ENCODE measurements at places on chromosomes 16 and 17.

- DNase-seq, result no peak
Observed at GRCh38 chr17:740240-741017, 8.0 kb downstream of the TLCD3A start.

GRCh38 chr17:5378566-5379207, 40.8 kb downstream of the NUP88 start:
- no peak for DNase-seq

DNA sequence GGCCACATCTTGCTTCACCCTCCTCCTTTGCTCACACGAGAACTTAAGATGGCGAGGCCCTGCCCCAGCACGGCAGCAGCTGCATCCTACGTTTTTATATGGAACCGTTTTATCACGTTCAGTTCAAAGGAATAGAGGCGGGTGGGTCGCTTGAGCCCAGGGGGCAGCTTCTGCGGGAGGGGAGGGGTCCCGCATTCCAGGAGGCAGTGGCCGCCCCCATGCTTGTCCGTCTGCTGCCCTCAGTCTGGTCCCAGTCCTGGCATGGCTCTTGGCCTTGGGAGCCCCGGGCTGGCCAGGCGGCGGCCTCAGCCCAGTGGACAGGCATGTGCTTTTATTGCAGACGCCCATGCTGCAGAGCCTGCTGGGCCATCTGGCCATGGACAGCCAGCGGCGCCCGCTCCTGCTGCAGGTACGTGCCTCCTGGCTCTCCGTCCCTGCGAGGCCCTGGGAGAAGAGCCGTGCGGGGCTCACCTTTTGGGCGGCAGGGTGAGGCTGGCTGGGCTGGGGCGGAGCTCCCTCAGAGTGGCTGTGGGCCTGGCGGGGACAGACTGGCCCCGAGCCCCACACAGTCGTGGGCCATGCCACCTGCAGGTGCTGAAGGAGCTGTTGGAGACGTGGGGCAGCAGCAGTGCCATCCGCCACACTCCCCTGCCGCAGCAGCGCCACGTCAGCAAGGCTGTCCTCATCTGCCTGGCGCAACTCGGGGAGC, 6.8 kb downstream of the TELO2 start:
- DNase-seq, result no peak

DNA sequence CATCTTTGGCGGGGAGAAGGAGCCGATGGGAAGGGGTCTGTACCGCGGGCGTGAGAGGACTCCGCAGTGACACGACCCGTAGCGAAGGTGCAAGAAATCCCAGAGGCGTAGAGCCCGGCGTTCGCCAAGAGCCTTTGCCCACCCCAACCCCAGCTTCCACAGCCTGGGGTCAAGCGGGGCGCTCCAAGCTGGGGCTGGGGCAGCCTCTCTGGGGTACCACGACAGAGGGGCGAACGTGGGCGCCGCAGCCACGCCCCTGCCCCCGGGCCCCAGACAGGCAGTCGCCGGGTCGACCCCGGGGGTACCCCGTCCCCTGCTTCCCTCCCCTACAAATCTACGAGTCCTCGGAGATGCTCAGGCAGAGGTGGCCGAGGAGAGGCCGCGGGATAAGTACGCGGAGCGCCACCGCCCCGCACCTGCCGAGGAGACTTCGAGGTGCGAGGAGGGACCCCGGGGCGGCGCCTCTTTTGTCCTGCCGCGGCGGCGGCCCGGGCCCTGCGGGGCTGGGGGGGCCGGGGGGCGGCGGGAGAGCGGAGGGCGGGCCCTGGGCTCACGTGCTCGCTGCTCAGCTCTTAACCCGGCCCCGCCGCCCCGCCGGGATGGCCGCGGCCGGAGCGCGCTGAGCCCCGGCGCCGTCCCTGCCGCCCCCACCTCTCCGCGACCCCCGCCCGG, at the start of gene ADAM11:
Gene ADAM11, plus strand, starts transcription at position 575 of the 672 bp plus-strand sequence. CDS start 212 bp downstream, outside the sequence.
- DNase-seq, result no peak

All from esophagus muscularis mucosa (tissue), 4 donors.